ENCODE measurements at places on chromosomes 5 and 9.
A peak's percentile ranks its signal among the peaks of the same experiment; 100 is the strongest.

DNA sequence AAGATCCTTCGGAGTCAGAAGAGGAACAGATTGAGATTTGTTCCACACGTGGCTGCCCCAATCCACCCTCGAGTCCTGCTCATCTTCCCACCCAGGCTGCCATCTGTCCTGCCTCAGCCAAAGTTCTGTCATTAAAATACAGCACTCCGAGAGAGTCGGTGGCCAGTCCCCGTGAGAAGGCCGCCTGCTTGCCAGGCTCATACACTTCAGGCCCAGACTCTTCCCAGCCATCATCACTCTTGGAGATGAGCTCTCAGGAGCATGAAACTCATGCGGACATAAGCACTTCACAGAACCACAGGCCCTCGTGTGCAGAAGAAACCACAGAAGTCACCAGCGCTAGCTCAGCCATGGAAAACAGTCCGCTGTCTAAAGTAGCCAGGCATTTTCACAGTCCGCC lies 85.9 kb downstream of the GOLPH3 start:
- DNase-seq: no peak

GRCh38 chr5:4022056-4022670 lies 426.5 kb downstream of the IRX1 start:
- no peak for DNase-seq

DNA sequence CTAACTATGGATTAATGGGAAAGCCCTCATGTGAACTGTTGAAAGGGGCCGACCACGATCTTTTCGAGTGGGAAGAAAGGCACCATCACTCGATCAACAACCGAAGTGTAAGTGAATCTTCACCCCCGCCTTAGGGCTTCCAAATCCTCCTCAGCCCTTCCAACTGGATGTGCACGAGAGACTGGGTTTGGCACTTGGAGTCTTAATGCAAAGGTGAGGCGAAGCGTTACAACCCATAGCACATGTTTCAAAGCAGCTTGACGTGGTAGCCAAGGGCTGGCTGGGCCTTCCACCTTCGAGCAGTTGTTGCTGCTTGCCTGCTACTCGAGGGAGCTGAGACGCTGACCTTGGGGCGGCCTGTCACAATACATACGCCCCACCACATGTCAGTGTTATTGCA lies 5.7 kb upstream of the LCN9 start:
- no peak for DNase-seq

GRCh38 chr9:130837002-130837511 lies 2.0 kb downstream of the ABL1 start:
- DNase-seq: peak; percentile 94

GRCh38 chr9:97845130-97845529 lies 7.9 kb upstream of the FOXE1 start:
- peak; percentile 10 for DNase-seq

DNA sequence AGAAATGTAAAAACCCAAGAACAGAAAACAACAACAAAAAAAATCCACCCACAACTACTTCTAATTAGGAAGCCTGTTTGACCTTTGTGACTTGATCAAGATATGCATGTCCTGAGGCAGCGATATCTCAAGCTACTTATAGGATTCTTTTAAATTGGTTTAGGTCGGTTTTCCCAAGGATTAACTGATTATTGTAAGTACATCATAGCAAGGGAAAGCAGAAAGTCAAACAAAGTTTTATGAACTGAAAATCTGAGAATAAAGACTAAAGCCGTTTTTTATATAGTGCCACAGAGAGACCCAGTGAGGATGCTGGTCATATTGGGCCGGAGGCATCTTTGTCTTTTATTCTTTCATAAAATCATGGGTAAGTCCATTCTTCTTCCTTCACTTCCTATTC lies 72.0 kb downstream of the CD180 start:
- DNase-seq: no peak

DNA sequence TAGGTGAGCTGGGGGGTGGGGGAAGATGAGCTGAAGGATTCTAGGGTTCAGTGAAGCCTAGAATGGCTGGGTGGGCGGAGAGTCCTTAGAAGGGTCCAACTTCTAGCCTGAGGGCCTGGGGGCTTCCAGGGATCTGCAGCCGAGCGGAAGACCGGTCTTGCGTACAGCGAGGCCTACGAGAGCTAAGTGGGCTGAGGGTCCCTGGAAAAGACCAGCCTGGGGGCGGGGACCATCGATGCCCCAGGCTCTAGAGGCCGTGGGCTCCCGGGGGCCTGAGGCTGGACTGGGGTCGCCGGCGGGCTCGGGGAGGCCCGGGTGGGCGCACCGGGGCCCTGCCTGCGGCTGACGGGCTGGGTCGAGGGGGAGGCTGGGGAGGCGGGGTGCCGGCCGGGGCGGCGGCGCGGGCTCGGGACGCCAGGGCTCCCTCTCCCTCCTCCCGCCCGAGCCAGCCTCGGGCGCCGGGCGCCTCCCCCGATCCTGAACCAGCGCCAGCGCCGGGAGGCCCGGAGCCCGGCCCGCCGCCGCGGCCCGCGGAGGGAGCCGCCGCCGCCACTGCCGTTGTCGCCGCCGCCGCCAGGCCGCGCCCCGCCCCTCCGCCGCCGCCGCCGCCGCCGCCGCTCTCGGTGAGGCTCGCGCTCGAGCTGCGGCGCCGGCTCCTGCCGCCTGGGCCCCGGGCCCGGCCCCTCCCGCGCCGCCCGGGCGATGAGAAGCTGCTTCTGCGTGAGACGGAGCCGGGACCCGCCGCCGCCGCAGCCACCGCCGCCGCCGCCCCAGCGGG lies at the start of gene MVB12B:
TSS of gene MVB12B (plus strand) at position 602 of the 778 bp plus-strand sequence. CDS start at position 703, 101 bp downstream.
- no peak for DNase-seq

- no peak for DNase-seq
Observed at GRCh38 chr5:157266286-157267007, 524 bp downstream of the CYFIP2 start.

DNA sequence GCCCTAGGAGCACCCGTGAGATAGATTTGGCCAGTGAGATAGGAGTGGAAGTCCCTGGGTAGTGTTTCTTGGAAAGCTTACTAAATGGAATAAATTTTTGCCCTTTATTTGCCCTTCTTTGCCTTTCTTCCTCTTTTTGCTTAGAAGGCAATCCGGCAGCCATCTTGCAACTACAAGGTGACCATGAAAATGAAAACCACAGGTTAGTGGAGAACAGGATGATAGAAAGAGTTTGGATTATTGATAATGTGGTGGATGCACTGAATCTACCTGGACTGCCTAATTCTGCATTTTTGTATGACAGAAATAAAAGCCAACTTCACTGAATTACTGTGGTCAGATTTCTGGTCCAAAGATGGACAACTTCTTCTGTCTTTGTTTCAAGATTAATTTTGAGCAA lies 33.2 kb downstream of the TARS1 start:
- no peak for DNase-seq

- peak; percentile 65 for DNase-seq
Observed at GRCh38 chr9:108671794-108672193, 184.0 kb downstream of the ACTL7B start.

DNA sequence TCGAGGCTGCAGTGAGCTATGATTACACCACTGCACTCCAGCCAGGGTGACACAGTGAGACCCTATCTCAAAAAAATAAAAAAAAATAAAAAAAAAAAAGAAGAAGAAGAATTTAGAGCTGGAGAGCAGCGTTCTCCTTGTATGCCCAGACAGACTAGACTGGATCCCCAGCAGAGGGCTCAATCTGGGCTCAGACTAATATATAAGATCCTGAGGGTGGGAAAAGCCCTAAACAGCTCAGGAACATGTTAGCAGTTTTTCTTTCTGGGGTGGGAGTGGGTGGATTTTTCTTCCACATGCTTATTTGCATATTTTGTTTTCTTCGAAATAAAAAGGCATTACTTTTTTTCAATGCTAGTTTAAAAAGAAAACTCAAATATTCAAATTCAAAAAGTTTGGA lies 904 bp upstream of the BSPRY start:
- no peak for DNase-seq

GRCh38 chr5:4255441-4255840 lies 659.8 kb downstream of the IRX1 start:
- DNase-seq: no peak

DNA sequence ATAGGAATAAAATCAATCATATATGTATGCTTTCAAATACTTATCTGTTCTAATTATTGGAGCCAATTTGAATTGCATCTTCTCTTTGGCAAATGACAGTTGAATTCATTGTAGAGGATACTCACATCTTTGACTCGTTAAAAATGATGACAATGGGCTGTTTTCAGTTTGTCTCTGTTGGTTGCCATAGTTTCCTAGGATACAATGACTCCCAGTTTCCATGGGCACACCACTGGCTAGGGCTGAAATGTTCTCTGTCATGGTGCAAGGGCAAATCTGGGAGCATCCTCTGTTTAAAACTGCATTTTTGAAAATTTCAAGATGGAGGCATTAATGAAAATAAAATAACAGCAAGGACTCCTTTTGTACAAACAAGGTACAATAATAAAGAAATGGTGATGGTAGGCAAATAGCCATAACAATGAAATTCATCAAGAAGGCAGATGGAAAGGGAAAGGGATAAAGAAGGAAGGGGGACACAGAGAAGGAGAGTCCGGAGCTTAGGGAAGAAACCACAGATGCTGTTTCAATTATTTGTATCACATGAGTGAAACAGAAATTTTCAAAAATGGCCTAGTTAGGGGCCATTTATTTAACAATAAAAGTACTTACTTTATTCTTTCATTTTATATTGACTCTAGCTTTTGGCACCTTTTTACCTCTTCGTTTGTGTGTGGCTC lies 378.8 kb upstream of the SEMA6A start:
- no peak for DNase-seq

- no peak for DNase-seq
Observed at GRCh38 chr9:127550751-127551150, 61.3 kb upstream of the STXBP1 start.

GRCh38 chr5:170805666-170806065 lies 22.1 kb downstream of the GABRP start:
- no peak for DNase-seq

- DNase-seq: no peak
Observed at GRCh38 chr9:125904155-125904851, 157.1 kb downstream of the PBX3 start.

DNA sequence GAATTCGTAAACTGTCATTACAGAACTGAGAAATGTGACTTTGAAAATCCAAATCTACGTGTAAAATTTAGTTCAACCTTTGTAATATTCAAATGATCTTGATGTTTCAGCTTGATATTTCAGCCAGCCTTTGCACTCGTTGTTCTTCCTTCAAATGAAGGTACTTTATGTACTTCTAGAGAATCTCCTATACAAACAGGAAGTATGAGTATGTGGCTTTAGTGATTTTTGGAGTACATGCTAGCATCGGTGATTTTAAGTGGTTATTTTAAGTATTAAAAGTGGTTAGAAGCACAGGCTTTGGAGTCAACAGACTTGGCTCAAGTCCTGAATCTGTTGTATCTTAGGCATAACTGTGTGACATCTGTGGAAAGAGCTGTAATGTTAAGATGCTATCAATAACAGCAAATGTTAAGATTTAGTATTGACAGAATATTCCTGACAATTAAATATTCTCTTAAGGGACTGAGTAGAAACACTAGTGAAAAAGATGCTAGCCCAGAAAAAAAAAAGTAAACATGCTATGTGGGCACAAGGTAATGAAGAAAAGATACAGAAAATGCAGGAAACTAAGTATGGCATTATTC lies 398.0 kb downstream of the ADGRV1 start:
- DNase-seq: peak; percentile 3

GRCh38 chr5:76256116-76256889 lies 146.8 kb upstream of the IQGAP2 start:
- DNase-seq: peak; percentile 64

DNA sequence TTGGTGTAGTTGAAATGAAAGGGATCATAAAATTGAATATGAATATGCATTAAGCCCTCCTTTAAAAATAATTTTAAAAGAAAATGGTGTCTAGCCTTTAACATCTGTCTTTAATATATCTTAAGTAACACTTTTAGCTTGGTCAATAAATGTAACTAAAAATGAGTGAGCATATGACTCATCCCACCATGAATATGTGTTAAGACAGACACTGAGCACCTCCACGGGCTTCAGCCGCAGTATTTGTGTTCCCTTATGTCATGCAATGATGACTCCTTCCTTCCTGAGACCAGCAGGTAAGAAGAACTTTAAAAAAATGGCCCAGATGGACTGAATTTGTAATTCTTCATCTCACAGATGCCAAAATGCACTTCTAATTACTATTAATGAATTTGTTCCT lies 563.2 kb downstream of the NR2F1-AS1 start:
- peak; percentile 89 for DNase-seq

- peak; percentile 30 for DNase-seq
Observed at GRCh38 chr5:128695791-128696530, 157.9 kb upstream of the FBN2 start.

DNA sequence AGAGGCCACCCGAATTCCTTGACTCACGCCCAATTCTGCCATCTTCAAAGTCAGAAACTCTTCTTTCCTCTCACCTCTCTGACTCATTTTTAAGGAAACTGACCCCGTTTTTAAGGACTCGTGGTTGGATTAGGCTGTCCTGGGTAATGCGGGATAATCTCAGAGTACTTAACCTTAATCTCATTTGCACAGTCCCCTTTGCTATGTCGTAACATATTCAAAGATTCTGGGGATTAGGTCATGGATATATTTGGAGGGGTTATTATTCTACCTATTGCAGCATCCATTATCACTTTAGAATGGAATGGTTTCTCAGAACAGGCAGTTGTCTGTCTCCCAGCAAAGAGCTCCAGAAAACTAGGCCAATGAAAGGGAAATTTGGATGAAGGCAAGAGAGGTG lies 80.8 kb upstream of the IL12B start:
- no peak for DNase-seq

- DNase-seq: no peak
Observed at GRCh38 chr5:8895599-8895998, 650.3 kb downstream of the SEMA5A start.

DNA sequence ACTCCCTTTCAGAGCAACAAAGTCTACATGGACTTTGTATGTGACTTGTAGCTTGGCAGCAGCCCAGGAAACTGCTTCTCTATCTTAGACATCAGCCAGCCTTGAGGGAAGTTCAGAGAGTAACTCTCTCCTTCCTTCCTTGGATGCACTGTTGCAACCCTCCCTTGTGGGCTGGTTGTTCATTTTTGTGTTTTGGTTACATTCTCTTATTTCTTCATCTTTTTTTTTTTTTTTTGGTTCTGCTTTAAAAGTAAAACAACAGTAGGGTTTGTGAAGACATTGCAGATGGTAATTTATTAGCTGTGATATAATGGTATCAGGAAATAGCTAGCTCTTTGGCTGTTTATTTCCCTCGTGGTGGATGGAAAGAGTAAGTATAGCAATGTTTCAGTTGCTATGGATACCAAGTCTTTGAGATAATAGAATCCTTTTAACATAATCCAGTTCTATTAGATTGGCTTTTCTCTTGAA lies 97.9 kb upstream of the MAMDC2 start:
- peak; percentile 80 for DNase-seq

DNA sequence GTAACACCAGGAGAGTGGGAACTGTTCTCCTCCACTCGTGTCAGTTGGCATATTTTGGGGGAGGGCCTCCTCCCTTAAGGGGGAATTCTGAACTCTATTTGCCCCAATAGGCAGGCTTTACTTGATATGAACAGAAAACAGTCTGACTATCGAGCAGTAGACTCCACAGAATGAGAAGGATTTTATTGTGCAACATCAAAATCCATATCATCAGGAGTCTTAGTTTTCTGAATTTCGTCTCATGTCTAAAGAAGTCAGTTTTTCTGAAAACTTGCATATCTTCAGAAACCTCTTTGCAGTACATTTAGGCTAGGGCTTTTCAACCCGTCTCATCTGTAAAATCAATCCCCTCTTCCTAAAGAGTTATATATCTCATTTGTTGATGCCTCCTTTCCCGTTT lies 96.2 kb downstream of the AUH start:
- DNase-seq: no peak

All from fibroblast of mammary gland (primary cell).